ENCODE measurements at places on chromosomes 11 and 22. TPM values are rescaled to one million over a fixed set of nuclear protein-coding genes. Genes with fewer than 3 reads are reported as not detected.

The MPZL2 gene
- total RNA-seq: 49.6 TPM

- no peak for DNase-seq
These were observed 2.1 kb downstream of the ARAP1 start for GRCh38 chr11:72750086-72750485.

The HTR3A gene
- not detected for total RNA-seq

The CRYBB2 gene
- total RNA-seq: not detected

GRCh38 chr11:35751664-35752061 is 89.1 kb downstream of the TRIM44 start:
- no peak for DNase-seq

DNA sequence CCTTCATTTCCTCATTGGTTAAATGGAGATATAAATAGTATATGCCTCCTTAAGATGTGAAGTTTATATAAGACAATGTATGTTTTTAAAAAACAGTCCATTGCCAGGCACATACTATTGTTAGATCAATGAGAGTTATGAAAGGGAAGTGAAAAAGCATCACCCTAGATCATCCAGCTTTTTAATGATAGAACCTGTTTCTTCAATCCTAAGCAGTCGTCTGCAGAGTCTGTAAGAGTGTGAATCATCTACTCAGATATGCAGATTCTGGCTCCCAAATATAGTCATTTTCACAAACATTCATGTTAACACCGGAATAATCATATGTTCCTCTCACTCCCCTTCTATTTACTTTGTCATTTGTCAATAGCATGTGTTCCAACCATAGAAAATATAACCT is 65.3 kb upstream of the SLN start:
- no peak for DNase-seq

GRCh38 chr11:69280994-69281393 is 13.0 kb upstream of the MYEOV start:
- DNase-seq: no peak

Data from sciatic nerve (tissue), 2 donors.